Central memory CD4-positive, alpha-beta T cell (primary cell): ENCODE measurements at places on chromosomes 1 and 21.

DNA sequence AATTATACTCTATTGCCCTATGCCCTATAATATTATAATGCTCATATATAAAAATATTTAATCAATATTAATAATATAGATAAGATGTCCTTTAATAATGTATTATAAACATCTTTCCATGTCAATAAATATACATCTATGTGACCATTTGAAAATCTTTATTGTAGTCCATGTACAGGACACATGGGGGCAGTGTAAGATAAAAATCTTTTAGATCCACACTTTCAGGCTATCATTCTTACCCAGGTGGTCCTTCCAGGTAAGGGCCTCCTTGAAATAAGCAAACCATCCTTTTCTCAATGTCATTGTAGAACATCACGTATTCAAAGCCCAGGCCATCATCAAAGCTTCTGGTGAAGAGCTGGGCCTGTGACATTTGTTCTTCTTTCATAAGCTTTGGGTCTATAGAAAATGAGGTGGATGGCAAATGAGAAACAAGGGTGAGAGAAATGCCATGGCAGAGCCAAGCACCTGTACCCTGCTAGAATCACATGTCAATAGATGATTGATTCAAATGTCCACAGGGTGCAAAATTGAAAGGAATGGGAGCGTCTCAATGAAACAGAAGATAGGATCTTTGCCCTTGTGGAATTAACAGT is 20.2 kb downstream of the THEM4 start:
- peak; percentile 39 for DNase-seq

DNA sequence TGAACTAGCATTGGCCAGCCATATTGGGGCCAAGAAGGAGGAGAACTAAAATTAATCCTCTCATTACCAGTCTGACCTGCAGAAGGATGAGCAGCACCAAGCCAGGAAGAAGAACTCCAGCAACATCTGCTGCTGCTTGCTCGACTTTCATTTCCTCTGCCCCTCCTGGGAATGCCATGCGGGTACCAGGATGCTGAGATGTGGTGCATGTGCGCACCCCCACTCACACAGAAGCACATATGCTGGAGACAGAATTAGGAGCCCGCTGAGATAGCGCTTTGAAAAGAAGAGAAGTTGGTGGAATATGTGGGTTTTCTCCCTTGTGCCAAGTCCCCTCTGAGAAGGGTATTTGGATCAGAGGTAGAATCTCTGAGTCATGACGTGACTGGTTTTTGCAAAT is 70.4 kb downstream of the PLXNA2 start:
- no peak for DNase-seq

GRCh38 chr1:21115098-21115760 is 61.5 kb downstream of the EIF4G3 start:
- no peak for DNase-seq

DNA sequence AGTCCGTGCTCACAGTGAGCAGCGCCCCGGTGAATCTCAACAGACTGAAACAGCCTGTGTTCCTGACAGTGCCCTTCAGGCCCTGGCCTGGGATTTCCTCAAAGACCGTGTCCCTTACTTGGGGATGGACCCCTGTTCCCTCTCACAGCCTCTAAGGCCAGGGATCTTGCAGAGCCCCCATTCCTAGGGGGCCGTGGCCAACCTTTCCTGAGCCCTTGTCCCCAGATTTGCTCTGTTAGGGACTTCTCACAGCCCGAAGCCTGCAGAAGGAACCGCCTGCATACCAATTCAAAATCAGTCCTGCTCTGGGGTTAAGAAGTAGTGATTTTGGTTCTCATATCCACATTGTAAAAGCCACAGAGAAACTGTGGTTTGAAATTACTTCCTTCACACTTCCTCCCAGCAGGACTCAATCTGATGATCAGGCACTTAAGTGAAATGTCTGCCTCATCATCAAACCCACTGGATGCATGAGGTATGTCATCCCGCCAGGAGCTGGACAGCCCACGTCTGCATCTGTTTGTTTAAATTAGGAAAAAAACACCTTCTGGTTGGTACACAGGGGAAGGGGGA is 14.9 kb downstream of the ABCA4 start:
- DNase-seq = no peak

- no peak for DNase-seq
These were observed 40.2 kb downstream of the ANGPTL3 start for GRCh38 chr1:62637392-62638105.

- DNase-seq = peak; percentile 71
These were observed 15.0 kb upstream of the MTARC2 start for GRCh38 chr1:220733086-220733601.

DNA sequence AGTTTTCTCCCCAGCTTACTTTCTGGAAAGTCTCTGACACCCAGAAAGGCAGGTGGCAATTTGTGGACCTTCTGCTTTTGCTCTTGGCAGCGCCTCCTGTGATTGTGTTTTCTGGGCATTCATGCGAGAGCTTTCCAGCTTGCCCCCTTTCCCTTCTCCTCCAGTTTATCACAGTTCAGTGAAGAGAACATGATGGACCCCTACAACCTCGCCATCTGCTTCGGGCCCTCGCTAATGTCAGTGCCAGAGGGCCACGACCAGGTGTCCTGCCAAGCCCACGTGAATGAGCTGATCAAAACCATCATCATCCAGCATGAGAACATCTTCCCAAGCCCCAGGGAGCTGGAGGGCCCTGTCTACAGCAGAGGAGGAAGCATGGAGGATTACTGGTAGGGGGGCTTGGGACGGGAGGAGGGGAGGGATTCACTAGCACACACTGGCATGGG is 24.3 kb upstream of the IKBKE start:
- DNase-seq = no peak

DNA sequence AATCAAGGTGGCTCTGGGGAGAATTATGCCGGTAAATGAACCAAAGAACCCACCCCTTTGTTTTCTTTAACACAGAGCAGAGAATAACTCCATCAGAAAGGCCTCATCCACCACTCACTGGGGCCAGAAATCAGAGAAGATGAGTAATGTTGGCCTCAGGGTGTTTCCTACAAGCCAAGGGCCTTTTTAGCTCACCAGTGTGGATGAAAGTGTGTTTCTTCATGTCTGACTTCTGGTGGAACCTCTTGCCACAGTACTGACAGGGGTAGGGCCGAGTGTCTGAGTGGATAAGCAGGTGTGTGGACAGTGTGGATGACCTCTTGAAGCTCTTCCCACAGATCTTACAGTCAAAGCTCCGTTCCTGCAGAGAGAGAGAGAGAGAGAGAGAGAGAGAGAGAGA is 8.3 kb downstream of the GFI1 start:
- DNase-seq = no peak

- DNase-seq = no peak
These were observed 15.3 kb upstream of the AHCYL1 start for GRCh38 chr1:109969146-109969829.

DNA sequence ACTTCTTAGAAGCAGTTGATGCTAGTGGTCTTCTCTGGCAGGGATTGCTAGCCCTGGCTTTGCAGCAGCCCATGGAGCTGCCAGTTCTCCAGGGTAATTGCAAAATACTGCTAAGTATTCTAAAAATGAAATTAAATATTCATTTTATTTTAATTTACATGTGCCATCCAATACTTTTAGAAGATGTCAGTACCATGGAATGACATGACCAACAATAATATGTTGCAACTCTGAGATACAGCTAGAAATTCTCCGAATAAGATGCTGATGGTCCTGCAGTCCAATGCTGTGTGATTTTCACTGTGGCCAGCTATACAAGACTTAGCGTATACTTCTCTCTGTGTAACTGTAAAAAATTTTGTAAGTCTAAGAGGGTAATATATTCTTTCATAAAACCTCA is 20.0 kb upstream of the WARS2 start:
- DNase-seq = no peak

DNA sequence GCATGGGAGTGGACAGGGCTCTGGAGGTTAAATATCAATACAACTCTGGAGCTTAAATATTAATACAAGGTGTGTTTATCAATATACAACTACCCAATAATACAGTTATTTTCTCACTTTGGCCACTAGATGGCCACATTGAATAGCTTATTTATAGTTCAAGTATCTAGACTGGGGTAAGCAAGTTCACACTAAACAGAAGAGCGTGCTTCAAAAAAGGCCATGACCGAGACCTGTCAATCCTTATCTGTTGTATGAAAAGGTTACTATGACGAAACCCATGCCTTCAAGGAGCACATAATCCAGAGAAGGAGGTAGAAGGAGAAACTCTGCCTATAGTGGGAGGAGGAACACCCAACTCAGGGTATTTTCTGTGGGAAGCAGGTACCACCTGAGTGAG is 29.1 kb downstream of the CHML start:
- DNase-seq = peak; percentile 50

DNA sequence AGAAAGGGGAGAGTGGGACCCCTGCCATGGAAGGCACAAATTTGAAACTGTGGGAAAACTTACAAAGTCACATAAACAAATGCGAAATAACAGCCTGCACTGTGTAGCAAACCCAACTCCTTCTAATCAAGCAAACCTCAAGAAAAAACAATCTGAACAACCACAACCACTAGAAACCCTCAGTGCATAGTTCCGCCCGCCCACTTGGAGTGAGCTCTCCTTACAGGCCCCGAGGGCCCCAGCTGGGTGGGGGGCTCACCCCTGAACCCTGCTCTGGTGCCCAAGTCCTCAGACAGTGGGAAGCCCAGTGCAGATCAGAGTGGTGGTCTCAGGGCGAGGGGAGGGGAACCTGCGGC is 931 bp upstream of the MXRA8 start:
- no peak for DNase-seq

- no peak for DNase-seq
These were observed 1.4 kb upstream of the PIK3R3 start for GRCh38 chr1:46133781-46134350.

DNA sequence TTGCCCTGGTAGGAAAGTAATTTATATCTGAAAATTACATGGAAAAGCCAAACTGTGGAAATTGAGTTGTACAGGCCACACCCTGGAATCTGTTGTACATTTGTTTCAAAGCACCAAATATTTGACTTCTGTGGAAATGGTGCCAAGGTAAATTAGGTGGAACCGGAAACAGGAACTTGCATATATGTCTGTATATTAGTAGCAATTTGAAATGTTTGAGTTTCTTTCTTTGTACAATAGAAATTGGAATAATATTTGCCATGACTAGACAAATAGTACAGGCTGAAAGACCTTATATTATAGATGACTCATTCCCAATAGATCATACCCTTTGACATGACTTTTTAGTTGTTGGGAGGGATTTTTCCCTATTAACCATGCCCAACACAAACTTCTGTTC is 10.5 kb upstream of the TAF1A start:
- DNase-seq = no peak

DNA sequence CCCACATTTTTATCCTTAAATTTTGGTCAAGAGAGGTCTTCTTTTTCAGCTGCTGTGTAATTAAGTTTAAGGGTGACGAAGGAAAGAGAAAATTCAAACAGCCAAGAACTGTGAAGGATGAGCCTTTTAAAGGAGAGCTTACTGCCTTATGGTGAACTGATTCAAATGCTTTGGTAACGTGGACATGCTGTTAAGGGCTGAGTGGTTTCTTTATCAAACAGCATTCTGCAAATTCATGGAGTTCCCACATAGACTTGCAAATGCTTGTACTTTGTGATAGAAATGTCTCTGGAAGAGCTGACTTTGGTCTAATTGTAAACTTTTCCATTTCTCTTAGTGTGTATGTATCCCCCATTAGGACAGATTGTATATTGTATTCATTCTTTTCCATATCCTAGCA is 93.8 kb downstream of the CHD1L start:
- DNase-seq = no peak

- no peak for DNase-seq
These were observed 158.3 kb downstream of the TOMM20 start for GRCh38 chr1:234970401-234970730.

- DNase-seq = no peak
These were observed 639 bp upstream of the DNAJB4 start for GRCh38 chr1:78003882-78004718.

GRCh38 chr1:91007092-91007491 is 14.7 kb downstream of the ZNF644 start:
- DNase-seq = no peak

- no peak for DNase-seq
These were observed 529.4 kb downstream of the KIF26B start for GRCh38 chr1:245684166-245684565.

DNA sequence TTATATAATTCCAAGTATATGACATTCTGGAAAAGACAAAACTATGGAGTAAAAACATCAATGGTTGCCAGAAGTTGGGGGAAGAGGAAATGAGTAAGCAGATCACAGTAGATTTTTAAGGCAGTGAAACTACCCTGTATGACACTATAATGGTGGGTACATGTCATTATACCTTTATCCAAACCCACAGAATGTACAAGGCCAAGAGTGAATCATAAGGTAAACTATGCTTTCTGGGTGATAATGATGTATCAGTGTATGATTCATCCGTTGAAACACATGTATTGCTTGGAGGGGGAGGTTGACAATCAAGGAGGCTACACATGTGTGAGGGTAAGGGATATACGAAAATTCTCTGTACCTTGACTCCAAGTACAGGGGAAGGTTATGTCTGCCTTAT is 862.7 kb downstream of the PLA2G4A start:
- no peak for DNase-seq

DNA sequence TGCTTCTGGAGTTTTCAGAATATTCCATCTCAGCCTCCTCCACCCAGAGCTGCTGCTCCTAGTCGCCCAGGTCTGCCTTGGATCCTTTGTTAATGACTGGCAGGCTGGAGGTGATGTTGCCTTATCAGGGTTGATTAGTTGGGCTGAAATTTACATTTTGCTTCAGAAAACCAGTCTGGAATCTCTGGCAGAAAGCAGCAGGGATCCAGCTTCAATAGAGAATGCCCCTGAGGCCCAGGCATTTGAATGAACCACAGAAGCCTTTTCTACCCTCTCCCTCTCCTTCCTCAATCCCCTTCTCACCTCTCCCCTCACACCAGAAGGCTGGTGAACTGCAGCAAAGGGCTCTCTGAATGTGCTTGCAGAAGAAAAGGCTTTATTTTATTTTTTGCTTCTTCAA is 83.2 kb downstream of the PLXNA2 start:
- DNase-seq = no peak

- DNase-seq = no peak
These were observed 2222.6 kb downstream of the MRPL39 start for GRCh38 chr21:23384679-23385078.

GRCh38 chr1:197868751-197869489 is 33.5 kb upstream of the C1orf53 start:
- peak; percentile 32 for DNase-seq

DNA sequence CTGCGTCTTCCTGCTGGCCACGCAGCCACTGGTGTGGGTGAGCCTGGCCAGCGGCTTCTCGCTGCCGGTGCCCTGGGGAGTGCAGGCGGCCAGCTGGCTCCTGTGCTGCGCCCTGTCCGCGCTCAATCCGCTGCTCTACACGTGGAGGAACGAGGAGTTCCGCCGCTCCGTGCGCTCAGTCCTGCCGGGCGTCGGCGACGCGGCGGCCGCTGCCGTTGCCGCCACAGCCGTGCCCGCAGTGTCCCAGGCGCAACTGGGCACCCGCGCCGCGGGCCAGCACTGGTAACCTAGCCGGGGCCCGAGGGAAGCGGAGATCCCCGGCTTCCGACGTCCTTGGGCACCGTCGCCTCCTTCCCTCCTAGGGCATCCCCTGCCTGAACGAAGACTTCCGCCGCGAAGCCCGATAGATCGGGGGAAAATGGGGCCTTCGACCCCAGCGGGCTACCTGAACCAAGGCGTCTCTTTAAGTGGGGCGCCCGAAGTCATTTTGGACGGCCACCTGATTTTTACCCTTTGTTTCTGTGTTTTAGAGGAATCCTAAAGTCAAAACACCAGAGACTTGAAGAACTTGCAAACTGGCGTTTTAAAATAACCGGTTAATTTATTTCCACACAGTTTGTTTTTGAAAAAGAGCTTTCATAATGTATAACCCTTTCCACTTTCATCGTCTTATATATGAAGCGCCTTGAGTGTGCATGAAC is 2.0 kb downstream of the GPR88 start:
- no peak for DNase-seq
